ENCODE measurements at places on chromosomes 4 and X. TPM values are rescaled to one million over a fixed set of nuclear protein-coding genes. Genes with fewer than 3 reads are reported as not detected.

GRCh38 chr4:4677556-4678522 lies 136.0 kb upstream of the STX18 start:
- peaks cover 2% of the 10 kb centered on the region for H3K36me3 ChIP-seq
- no peak for DNase-seq
- H3K4me3 ChIP-seq, result no peak overlapping the region
- H3K27me3 ChIP-seq, result no peaks in the 10 kb centered on the region

DNA sequence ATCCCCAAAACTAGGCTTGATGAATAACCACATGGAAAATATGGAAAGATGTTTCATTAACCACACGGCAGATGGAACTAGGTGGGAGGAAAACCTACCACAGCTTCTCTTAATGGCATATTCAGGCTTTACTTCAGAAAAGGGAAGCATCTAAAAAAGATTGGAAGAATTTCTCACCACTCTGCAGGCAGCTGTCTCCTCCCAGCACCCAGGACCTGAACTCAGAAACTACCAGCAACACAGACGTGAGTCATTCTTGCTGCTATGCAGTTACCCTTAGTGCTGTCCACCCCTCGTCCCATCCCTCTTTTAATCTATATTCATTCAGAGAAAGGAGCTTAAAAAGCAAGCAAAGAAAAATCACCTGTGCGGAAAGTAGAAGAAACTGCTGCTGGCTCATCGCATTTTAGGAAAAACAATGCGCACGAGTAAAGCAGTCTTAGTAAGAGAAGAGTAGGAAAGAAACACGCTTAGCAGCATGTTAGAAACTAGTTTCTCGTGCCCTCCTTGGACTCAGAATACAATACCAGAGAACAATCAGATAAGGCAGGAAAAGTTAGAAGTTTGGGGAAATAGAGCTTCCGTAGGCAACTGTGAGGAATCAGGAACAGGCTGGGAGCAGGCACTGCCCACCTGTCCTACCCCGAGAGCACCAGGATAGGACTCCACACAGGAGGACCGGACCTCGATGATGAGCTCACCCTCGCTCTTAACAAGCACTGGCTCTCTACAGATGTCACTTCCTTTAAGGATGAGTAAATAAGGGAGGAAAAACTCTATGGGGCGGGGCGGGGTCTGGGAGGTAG lies 48.1 kb upstream of the ENPP6 start:
- no peaks in the 10 kb centered on the region for H3K36me3 ChIP-seq
- H3K4me1 ChIP-seq, result peaks cover 79% of the 10 kb centered on the region
- H3K27ac ChIP-seq, result peak overlapping the region; percentile 51
- peak overlapping the region; percentile 73 for H3K4me3 ChIP-seq

- peaks cover 7% of the 10 kb centered on the region for H3K27me3 ChIP-seq
- H3K4me1 ChIP-seq, result no peaks in the 10 kb centered on the region
- H3K27ac ChIP-seq, result no peak overlapping the region
Observed at GRCh38 chrX:9071031-9071650, 37.2 kb upstream of the FAM9B start.

GRCh38 chrX:53724872-53725271 lies 38.4 kb upstream of the HUWE1 start:
- no peak overlapping the region for H3K27ac ChIP-seq
- DNase-seq, result no peak
- H3K27me3 ChIP-seq, result peaks cover 7% of the 10 kb centered on the region
- H3K36me3 ChIP-seq, result peaks cover 17% of the 10 kb centered on the region
- peaks cover 42% of the 10 kb centered on the region for H3K4me1 ChIP-seq

HTR2C gene
- total RNA-seq, result not detected
